ENCODE measurements at places on chromosomes 3 and 15.

DNA sequence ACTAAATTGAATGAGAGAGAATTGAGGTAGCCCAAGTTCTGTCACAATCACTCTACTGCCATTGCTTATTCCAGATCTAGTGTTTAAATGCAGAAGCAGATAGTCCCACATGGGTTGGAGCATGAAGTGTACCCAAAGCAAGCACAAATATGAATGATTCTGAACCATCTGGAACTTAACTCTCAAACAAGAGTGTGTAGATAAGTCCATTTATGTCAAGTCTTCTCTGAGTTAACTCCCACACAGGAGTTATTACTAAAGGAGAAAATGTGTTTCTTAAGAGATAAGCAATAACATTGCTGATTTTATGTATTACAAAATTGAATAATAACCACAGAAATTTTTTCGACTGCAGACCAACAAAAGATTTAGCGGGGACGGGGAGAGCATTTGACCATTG lies 33.6 kb downstream of the PAQR9 start:
- no peak for DNase-seq

- no peak for DNase-seq
Observed at GRCh38 chr3:52468336-52468735, 12.9 kb downstream of the NISCH start.

- DNase-seq: no peak
Observed at GRCh38 chr3:170499562-170500156, 81.0 kb downstream of the CLDN11 start.

- DNase-seq: no peak
Observed at GRCh38 chr15:62573876-62574275, 408.8 kb upstream of the C2CD4B start.
